ENCODE measurements at places on chromosomes 6 and 20.

- peak; percentile 12 for DNase-seq
Observed at GRCh38 chr20:11403711-11404110, 514.0 kb upstream of the BTBD3 start.

DNA sequence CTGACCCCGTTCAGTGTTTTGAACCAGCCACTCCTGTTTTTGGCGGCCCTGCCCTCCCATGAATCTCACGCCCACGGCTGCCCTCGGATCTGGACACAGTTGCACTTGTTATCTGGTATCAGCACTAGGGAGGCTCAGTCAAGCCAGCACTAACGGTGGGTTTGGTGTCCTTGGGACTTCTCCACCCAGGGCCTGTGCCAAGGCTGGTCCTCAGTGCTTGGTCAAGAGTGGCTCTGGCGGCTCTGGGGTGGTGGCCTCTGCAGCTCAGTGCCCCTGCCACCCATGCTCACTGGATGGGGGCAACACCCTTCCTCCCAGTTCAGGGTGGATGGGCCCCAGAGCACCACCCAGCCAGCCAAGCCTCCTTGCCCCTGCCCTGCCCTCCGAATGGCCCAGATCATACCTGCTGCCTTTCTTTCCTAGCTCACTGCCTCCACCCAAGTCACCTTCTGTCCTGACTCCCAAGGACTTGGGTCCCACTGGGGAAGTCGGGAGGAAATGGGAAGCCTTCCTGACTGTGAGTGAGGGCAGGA is 54.7 kb downstream of the SSR1 start:
- DNase-seq: peak; percentile 21

DNA sequence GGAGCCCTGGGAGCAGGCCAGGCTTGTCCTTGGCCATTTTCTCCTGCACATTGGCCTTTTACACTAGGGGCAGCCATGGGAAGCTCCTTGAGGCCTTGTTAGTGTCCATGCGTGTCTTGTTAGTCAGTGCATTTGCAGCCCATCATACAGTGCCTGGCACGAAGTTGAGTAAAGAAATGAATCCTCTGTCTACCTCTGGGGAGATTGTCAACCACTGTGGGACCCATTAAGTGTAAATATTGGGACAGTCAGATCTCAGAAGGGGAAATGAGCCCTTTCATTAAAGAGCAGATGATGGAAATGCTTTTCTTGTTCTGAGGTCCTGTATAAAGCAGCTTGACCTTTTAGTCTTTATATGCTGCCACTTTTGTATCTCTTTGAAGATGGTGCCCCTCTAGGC is 33.9 kb downstream of the SOBP start:
- DNase-seq: no peak

DNA sequence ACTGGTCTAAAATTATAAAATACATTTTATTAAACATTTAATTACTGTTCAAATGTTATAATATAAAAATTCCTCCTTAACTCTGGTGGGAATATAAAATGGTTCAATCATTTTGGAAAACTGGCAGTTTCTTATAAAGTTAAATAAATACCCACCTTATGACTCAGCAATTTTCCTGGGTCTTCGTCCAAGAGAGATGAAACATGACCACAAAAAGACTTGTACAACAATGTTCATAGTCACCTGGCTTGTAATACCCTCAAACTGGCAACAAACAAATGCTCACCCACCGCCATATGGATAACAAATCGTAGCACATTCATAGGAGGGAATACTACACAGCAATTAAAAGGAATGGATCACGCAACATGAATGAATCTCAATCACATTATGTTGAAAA is 66.0 kb upstream of the RIN2 start:
- DNase-seq: no peak

DNA sequence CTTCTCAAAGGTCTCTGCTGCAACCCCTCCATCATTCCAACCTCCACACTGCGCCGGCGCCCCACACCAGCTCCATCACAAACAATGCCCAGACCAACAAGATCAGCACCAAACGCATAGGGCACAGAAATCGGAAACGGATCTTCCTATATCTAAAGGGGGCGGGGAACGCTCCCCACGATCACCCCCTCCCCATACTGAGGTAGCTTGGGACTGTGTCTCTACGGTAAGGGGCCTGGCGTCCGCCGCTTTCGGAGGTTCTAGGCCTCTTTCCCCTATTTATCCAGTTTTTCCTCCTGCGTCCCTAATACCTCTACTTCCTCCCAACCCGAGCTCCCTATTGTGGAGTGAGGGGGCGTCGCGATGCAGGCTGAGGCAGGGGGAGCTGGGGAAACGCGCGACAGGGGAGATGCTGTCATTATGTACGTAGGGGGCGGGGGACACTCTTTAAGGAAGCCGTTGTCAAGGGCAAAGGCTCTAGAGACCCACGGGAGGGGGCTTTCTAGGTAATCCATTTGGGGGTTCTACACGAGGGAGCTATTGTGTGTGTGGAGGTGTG is 909 bp downstream of the DNAAF9 start:
- DNase-seq: no peak

DNA sequence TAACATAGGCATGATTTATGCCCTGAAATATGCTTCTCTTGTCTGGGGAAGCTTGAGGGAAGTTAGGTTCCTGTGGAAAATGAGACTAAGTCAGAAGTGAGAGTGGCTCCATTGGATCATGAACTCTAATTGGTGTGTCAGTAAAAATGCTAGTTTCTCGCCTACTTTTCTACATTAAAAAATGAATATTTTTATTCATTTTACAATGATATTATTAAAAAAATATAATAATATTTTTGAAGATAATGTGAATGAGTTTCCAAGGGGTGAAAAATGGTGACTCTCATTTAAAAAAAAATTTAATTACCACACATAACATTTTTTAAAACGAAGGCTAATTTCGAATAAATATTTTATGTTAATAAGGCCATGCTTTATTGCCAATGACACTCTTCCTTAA is 84.2 kb downstream of the HIVEP1 start:
- DNase-seq: no peak

GRCh38 chr6:121549736-121550135 is 114.3 kb downstream of the GJA1 start:
- DNase-seq: no peak

DNA sequence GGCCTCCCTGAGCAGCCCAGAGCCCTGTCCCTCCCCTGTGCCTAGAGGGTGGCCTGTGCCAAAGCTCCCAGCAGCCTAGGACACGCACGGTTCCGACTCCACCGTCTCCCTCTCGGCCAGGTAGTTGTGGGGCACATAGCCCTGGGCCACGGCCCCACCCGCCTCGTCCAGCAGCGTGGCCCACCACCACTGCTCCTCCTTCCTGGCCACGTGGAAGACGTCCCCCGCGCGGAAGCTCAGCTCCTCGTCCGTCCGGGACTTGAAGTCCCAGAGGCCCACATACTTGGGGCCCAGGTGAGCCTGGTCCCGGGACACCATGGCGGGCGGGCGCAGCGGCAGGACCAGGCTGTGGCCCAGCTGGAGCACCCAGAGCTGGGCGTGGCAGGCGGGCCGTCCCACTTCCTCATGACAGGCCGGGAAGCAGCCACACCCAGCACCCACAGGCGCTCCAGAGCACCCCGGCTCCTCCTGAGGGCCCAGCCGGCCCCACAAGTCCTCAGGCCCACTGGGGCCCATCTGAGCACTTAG is at the start of gene PTK6:
Gene PTK6, minus strand, starts transcription at position 380 of the 528 bp plus-strand sequence. Its CDS starts 62 bp downstream, at position 318.
- peak; percentile 9 for DNase-seq

- DNase-seq: no peak
Observed at GRCh38 chr6:147449405-147450161, 58.9 kb upstream of the SAMD5 start.

Measured in hematopoietic multipotent progenitor cell treated with erythropoietin and hydrocortisone succinate and interleukin-3 and kit ligand, for 15 days (in vitro differentiated cells).